ENCODE measurements at places on chromosomes 4 and X.

DNA sequence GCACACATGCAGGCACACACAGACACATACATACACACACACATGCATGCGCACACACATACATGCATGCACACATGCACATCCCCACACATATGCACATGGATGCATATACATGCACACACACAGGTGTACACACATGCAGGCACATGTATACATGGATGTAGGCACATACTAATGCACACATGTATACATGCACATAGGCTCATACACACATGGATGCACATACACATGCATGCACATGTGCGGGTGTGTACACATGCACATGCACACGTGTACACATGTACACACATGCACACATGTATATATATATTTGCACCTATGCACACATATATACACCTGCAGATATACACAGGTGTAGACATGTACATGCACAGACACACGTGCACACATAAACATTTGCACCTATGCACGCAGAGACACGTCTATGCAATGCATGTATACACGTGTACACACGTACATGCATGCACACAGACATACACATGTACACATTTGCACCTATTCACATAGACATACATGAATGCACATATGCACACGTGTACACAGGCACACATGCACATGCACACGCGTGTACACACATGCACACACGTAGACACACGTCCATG lies 4.0 kb downstream of the PLCXD1 start:
- no peak for DNase-seq

GRCh38 chr4:125975861-125976397 lies 661.2 kb downstream of the FAT4 start:
- no peak for DNase-seq

DNA sequence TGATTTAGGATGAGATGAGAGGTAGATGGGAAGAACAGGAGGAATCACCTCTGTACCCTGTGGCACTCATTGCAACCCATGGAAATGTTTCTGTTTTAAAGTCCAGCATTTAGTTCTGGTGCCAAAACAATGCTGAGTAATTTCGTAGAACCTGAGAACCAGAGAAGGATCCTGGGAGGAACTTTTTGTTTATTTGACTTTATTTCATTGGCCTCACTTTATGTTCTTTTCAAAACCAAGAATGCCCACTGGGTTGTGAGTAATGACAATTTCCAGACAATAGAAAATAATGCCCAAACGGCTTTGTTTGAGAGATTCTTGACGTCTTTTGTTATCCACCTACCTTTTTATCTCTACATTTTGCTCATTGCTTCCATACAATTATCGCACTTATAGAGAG lies 111.3 kb downstream of the SHROOM3 start:
- DNase-seq, result no peak

DNA sequence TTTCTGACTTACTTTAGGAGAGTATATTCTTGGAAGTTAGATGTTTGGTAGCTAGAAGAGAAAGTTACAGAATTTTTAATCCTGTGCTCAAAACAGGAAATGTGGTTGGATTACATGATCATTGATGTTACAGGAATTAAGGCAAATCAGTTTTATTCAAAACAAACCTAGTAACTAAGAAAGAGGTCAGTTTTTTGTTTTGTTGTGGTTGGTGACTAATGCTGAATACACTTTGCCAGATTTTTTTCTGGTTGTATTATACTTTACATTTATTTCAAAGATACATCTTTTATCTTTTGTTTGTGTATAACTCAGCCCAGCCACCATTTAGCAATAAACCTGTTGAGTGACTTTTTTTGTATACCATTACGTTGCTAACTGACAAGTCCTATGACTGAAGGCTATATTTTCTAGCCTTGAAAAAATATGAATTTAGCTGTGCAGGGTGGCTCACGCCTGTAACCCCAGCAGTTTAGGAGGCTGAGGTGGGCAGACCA lies 116.7 kb downstream of the KLHL8 start:
- DNase-seq, result peak; percentile 70

DNA sequence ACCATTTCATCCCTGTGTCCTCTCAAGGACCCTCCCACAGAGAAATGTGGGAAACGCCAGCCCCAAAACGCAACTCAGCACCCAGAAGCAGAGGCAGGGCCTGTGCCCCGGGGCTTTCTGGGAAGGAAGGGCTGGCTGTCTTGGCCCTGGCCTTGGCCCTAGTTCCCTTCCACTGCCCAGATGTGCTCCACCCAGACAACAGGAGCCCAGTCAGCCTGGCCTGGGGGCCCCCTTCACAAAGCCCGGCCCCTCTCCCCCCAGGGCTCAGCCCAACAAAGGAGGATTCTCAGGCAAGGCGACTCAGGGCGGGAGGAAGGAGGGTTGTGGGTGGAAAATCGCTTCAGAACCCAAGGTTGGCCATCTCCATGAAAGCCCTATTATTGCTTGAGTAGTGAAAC lies 82.5 kb downstream of the PJA1 start:
- DNase-seq, result no peak

DNA sequence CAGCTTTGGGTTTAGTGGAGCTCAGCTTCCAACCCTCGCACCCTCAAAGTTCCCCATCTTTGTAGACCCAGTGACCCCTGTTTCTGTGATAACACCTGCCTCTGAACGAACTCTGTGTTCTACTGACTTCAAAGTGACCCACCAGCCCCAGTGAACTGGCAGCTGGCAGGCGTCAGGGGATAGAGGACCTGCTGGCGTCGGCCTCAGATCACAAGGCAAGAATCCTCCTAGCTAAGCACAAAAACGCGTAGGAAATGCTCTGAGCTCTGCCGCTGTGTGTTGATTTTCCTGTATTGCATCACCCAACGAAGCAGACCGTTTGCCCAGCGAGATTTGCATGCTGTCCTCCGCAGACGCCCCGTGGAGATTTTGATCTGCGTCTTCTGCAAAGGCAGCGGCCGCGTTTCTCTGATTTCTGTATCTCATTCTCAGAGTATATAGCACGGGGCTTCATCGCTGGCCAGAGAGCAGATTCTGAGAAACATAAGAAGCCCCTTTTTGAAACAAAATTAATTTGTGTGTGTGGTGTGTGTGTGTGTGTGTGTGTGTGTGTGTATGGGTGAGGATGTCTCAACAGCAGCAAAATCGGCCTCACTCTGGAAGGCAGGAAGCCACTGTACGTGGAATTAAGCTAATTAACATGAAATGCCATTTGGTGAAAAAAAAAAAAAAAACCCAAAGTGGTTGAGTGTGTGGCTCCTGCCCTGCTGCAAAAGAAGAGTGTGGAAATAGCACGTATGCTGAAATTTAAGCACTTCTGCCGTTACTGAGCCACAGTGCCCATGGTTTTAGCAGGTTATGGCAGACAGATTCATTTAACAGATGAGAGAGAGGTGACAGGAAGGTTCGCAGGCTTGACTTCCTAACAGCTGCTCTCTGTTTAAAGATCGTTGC lies 29.2 kb upstream of the ASMTL start:
- peak; percentile 91 for DNase-seq

- DNase-seq, result peak; percentile 67
Observed at GRCh38 chr4:83019794-83020494, 9.3 kb upstream of the LIN54 start.

- DNase-seq, result no peak
Observed at GRCh38 chr4:141006242-141006802, 126.9 kb downstream of the RNF150 start.

DNA sequence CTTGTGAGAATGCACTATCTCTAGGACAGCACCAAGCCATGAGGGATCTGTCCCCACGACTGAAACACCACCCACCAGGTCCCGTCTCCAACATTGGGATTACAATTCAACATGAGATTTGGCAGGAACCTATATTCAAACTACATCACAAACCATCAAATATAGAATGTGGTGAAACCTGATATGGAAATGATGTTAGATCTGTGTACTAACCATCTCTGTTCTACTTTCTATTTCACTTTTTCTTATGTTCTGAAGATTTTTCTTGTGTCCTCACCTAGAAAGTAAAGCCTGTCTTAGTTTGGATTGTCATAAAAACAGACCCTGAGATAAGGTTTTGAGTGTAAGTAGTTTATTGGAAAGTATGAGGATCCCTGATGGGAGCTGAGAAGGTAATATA lies 37.8 kb upstream of the TACR3 start:
- no peak for DNase-seq

- peak; percentile 26 for DNase-seq
Observed at GRCh38 chrX:75067931-75068330, 88.2 kb downstream of the ABCB7 start.

DNA sequence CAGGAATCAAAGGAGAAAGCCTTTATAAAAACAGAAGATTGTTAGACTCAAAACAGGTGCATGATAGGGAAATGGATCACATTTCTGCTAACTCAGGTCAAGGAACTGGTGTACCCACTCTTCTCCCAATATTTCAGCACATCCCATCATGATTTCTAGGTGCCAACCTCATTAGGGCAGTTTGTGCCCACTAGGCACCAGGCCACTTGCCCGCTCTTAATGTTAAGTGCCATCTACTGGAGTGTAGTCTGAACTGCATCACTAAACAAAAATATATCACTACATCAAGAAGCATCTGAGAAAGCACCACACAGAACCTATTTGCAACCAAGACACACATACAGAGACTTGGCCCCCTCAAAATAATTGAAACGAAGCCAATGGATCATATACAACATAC lies 140.4 kb upstream of the GRID2 start:
- DNase-seq, result peak; percentile 1

GRCh38 chrX:39377773-39378172 lies 576.5 kb downstream of the MID1IP1 start:
- DNase-seq, result no peak

DNA sequence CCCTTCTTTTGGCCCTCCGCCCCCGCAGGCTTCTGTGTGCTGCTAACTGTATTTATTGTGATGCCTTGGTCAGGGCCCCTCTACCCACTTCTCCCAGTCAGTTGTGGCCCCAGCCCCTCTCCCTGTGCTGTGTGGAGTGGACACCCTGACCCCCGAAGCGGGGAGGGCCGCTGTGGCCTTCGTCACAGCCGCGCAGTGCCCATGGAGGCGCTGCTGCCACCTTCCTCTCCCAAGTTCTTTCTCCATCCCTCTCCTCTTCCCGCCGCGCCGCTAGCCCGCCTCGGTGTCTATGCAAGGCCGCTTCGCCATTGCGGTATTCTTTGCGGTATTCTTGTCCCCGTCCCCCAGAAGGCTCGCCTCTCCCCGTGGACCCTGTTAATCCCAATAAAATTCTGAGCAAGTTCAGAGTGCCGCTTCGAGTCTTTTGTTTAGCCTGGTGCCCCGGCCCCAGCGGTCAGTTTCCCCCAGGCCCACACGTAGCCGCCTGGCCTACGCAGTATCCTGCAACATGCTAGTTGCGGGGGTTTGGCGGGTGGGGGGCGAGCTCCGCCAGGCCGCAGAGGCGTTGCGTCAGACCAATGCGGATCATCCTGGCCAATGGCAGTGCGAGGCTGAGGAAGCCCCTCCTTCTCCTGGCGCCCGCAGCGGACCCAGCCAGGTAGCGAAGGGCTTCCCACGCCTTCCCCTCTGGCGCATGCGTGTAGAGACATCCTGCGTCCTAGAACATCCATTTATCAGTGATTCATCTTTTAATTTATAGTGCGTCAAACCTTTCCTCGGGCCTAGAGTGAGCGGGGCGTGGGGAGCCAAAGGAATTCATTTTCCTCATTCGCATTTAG lies 5.6 kb upstream of the KANTR start:
- DNase-seq, result peak; percentile 76

DNA sequence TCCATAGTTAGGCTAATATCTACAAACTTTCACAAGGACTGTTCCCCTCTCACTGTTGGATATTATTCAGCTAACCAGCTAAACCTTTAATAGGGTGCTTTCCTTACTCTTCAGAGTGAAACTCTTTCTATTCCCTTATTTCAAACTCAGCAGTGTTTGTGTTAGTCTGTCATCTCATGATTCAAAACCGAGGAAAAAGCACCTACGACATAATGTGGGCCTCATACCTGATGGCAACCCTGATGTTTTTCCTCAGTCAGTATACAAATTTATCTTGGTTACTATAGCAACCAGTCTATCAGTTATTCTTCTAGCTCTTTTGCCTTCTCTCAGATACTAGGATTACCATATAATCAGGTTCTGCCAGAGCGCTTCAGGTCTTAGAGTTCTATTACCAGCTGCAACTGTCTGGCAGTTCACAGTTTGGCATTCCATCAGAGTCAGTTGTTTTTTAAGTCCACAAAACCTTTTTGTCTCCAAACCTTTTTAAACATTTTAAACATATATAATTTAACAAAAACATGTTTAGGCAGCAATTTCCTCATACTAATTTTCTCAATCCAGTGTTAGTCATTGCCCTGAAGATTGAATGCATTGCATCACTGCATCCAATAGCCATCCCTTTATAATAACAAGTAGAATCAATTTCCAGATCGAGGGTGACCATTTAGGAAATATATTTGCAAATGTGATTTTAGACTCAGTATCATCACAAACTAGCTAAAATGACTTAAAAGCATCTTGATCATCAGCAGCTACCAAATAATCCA lies 7.4 kb downstream of the WDR44 start:
- peak; percentile 6 for DNase-seq

DNA sequence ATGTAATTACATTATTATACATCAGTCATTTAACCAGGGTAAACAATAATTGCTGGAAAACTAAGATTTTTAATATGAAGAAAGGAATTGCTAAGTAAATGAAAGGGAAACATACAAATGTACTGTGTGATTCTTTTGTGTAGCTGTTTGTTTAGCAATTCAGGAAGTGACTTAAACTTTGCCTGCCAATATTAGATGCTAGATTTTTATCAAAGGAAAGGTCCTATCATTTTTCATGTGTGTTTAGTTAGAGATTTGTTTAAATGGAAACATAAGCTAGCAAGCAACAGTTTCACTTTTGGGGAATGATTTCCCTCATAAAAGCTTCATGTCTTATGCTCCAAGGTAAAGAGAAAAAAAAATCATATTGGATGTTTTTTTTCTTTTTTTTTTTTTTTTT lies 95.1 kb upstream of the LIMCH1 start:
- no peak for DNase-seq

DNA sequence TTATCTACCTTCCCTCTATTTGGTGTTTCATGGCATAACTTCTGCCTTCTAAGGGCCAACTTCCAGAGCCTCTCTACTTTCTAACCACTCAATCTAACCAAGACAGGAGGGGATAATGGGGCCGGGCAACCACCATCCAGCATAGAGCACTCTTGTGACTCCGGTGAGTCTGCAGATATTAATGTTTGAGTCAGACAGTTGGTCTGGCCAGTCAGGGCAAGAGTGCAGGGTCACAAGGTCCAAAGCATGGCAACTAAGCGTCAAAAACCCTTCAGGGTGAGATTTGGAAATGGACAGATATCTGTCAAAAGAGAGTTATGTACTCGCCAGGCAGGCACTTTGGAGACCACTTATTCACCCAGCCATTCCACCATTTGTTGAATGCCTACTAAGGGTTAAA lies 105.0 kb downstream of the PALLD start:
- no peak for DNase-seq
